RCC 7860 (cell line): ENCODE measurements at places on chromosomes 1 and 21.

DNA sequence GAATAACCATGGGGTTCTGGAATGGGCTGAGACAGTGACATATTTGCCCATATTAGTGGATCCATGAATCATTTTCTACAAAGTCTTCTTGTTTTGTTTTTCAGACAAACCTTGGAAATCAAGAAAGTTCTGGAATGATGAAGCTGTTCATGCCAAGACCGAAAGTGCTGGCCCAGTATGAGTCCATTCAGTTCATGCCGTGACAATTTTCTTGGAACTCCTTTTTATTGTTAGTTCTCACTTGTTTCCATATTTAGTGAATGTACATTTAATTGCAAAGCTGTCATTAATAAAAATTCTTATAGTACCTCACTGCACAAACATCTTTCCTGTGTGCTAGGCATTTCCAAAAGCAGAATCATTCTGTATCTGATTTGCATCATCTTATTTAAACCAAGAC lies 100.6 kb upstream of the KCNJ15 start:
- DNase-seq: no peak

DNA sequence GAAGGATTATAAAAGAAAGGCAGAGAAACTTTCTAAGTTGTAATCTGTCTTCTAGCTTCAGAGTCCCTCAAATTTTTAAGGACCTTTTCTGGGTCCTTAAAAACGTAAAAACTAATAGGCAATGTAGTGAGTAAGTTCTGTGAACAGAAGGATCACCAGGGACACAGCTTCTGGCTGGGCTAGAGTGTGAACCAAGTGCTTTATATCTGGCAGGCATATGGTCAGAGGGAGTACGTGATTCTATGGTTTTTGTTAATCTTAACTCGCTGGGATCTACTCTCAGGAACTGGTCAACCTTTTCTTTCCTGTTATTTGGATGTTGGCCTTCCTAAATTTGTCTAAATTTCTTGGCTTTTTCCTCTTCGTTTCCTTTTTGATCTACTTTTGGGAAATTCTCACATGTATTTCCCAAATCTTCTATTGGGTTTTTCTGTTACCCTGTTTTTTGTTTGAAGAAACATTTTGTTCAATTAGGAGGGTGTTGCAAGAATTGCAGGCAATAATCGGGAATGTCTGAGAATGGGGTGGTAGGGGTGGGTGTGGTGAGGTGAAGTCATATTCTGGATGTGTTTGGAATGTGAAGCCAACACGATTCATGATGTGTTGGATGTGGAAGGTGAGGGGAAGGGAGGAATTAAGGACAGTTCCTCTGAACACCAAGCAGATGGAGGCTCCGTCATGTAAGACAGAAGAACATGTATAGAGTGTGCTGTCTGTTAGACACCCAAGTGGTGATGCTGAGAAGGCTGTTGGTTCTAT lies 193.2 kb downstream of the FMN2 start:
- no peak for DNase-seq

DNA sequence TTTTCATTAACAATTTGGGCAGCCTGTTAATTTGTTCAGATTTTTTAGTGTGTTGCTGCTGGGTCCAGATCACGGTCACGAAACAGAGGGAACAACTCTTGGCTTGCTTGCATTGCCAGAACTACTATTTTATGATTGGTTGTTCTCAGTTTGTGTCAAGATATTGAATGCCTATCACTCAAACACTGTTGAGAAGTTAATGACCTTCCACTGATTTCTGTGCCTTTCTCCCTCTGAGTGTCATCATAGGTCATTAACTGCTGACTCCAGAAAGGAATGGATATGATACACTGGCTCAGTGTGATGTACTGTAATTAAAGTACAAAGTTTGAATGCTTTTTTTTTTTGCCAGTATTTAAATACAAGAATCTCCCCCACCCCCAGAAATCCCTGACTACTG lies 9.2 kb downstream of the CHODL start:
- no peak for DNase-seq

- DNase-seq: no peak
Observed at GRCh38 chr21:42411891-42412635, 8.4 kb downstream of the UBASH3A start.

DNA sequence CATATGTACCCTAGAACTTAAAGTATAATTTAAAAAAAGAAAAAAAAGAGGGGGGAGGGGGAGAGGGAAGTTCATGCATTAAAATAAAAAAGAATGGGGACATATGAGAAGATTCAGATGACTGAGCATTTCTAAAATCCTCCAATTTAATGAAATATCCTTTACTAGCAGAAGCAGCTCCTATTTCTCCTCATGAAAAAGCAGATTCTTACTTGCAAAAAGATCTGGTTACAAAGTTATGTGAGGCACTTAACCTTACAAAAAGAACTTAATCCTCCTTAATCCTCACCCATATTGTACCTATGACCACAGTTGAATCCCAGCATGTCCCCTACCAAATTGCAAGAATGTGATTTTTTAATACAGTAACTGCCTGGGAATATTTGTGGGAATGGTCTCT lies 298.5 kb downstream of the SRGAP2C start:
- no peak for DNase-seq

DNA sequence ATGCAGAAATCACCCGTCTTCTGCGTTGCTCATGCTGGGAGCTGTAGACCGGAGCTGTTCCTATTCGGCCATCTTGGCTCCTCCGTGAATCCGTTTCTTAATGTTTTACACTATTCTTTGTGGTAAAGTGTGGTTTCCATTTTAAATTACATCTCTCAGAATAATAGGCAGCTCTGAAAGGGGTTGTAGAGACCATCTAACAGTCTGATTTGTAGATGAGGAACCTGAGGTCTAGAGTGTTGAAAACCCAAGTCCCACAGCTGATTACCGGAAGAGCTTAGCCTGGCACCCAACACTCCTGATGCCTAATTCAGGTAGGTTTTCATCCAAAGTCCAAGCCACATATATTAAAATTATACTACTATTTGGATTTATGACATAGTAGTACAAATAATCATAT lies 144.0 kb downstream of the LEPR start:
- DNase-seq: no peak

GRCh38 chr1:231856426-231856825 lies 229.8 kb downstream of the DISC1 start:
- DNase-seq: no peak

GRCh38 chr21:33105088-33105487 lies 35.1 kb downstream of the OLIG1 start:
- DNase-seq: no peak

- DNase-seq: no peak
Observed at GRCh38 chr1:84701376-84701775, 11.1 kb upstream of the SSX2IP start.

DNA sequence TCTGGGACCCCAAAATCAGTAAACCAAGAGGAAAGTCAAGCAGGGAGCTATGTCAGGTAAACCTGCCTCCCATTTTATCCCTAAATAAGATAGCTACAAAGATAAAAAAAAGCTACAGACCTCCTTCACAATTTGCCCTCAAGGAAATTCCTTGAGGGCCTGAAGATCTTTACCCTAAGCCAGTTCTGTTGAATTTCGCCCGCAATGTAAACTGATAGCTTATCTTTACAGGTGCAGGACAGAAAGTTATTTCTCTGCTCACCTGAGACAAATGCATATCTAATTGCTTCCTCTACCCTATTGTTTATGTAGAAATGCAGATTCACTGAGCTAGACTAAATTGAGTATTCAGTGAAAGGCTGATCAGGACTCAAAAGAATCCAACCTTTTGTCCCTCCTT lies 153.4 kb upstream of the CHRM3 start:
- no peak for DNase-seq

DNA sequence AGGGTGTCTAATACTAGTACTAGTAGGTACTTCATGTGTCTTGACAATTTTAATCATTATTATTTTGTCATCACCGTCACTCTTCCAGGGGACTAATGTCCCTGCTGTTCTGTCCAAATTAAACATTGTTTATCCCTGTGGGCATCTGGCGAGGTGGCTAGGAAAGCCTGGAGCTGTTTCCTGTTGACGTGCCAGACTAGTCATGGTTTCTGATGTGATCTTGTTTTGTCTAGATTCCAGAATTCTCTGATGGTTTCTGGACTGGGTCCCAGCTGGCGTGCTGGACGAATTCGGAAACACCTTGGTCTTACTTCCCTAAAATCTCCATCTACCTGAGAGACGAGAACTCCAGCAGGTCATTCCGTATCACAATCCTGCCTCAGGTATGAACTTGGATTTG lies 66.1 kb upstream of the FAM3B start:
- DNase-seq: no peak

- no peak for DNase-seq
Observed at GRCh38 chr1:106676021-106676420, 380.5 kb upstream of the PRMT6 start.

DNA sequence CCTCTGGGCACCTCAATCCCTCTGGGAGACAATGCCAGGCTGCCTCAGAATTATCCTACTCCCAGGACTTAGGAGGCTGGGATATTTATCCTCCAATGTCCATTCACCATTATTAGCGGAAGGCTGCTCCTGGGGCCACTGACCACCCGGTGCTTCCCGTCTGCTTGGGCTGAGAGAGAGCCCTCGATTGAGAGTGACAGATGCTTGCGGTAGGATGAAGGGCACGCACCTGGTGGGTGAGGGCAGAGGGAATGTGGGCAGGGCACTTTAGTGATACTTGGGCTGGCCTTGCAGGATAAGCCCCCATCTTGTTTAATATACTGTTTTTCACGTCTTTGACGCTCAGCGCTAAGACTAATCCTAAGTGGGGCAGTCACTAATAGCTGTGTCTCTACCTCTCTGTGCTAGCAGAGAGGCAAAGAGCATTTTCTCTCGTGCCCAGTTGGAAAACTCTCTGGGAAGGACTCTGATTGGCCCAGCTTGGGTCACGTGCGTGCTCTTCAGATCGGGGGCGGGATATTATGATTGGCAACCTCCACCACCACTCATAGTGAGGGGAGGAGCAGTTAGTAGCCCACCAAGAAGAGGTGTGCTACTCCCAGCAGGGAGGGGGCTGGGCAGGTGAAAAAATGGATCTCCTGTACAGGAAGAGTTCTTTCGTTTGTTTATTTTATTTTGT lies 10.6 kb upstream of the PARS2 start:
- DNase-seq: no peak
